Lung (tissue), 17 donors: ENCODE measurements at places on chromosomes 7 and 10. TPM values are rescaled to one million over a fixed set of nuclear protein-coding genes. Genes with fewer than 3 reads are reported as not detected.
A peak's percentile ranks its signal among the peaks of the same experiment; 100 is the strongest.

DNA sequence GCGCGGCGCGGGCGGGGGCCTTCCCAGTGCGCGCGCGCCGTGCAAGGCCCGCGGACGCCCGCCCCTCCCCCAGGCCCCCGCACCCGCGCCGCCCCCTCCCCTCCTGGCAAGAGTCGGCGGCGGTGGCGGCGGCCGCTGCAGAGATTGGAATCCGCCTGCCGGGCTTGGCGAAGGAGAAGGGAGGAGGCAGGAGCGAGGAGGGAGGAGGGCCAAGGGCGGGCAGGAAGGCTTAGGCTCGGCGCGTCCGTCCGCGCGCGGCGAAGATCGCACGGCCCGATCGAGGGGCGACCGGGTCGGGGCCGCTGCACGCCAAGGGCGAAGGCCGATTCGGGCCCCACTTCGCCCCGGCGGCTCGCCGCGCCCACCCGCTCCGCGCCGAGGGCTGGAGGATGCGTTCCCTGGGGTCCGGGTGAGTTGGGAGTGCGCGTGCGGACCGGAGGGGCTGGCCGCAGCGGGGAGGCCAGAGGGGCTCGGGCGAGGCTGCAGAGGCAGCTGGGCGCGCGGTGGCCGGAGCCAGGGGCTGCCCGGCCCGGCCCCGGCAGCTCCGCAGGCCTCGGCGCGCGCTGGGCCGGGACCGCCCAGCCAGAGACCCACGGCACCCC, at the start of gene BMPR1A:
TSS of gene BMPR1A (plus strand) at position 109 of the 602 bp plus-strand sequence. CDS start 119,400 bp downstream, outside the sequence.
- no peaks in the 10 kb centered on the region for H3K27me3 ChIP-seq
- peak within 1 kb of the TSS; percentile 99 for H3K27ac ChIP-seq

- no peaks in the 10 kb centered on the region for H3K4me1 ChIP-seq
- no peak overlapping the region for H3K27ac ChIP-seq
- no peak for DNase-seq
- H3K4me3 ChIP-seq = no peak overlapping the region
- H3K27me3 ChIP-seq = no peaks in the 10 kb centered on the region
Measured at GRCh38 chr10:5509691-5510090, 10.3 kb upstream of the CALML5 start.

DNA sequence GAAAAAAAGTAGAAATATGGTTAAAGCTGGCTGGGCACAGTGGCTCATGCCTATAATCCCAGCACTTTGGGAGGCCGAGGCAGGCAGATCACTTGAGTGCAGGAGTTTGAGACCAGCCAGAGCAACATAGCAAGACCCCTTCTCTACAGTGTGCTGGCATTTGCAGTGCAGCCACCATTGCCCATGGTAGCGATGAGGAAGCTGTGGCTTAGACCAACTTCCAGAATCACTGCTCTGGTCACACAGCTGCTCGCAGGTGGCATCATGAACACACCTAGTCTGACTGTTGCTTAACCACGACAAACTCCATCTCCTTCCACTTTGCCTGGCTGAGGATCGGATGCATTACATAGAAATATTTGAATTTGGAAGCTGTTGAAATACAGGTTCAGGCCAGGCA, 137.1 kb downstream of the CUX1 start:
- H3K4me1 ChIP-seq = peaks cover 19% of the 10 kb centered on the region
- H3K4me3 ChIP-seq = no peak overlapping the region
- H3K36me3 ChIP-seq = no peaks in the 10 kb centered on the region
- H3K27me3 ChIP-seq = no peaks in the 10 kb centered on the region
- peak overlapping the region; percentile 95 for H3K27ac ChIP-seq

Gene SPDYE1
- total RNA-seq = not detected

GRCh38 chr10:623477-624311, 65.8 kb downstream of the DIP2C start:
- peaks cover 5% of the 10 kb centered on the region for H3K4me1 ChIP-seq
- DNase-seq = no peak
- H3K27me3 ChIP-seq = no peaks in the 10 kb centered on the region
- H3K27ac ChIP-seq = peak overlapping the region; percentile 85
- H3K36me3 ChIP-seq = no peaks in the 10 kb centered on the region

DNA sequence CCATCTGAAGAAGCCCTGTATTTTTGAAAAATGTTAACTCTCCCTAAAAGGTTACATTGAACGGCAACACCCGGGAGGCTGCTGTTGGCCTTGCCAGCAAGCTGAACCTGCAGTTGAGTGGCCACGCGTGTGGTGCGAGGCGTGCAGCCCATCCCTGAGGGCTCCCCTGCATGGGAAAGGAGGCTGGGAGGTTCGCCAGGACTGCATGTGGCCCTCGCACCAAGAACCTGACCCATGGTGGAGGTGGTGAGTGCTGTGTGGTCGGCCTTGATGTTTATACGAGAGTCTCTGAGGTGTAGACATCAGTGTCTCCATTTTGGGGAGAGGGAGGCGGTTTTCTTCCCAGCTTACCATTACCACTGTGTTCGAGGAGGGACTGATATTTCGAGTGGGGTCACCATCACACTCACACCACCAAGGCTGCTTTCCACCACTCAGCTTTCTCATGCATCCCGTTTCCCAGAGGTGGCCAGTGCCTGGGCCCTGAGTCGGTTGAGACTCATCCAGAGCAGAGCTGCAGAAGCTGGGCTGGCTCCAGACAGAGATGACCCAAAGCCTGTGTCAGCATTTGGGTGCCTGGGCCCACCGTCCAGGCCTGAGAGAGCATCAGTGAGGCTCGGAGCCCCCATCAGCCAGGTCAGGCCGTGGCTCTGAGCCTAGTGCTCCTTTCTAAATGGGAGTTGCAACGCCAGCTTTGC, 222.6 kb downstream of the EBF3 start:
- no peak for DNase-seq
- H3K27me3 ChIP-seq = no peaks in the 10 kb centered on the region
- H3K27ac ChIP-seq = no peak overlapping the region
- no peaks in the 10 kb centered on the region for H3K4me1 ChIP-seq

- no peaks in the 10 kb centered on the region for H3K36me3 ChIP-seq
- no peak overlapping the region for H3K27ac ChIP-seq
- DNase-seq = no peak
Measured at GRCh38 chr7:22292531-22292930, 64.4 kb downstream of the RAPGEF5 start.

GRCh38 chr7:114026486-114027089, 107.8 kb upstream of the PPP1R3A start:
- no peaks in the 10 kb centered on the region for H3K4me1 ChIP-seq
- no peak overlapping the region for H3K4me3 ChIP-seq
- DNase-seq = peak; percentile 82
- no peaks in the 10 kb centered on the region for H3K36me3 ChIP-seq
- no peak overlapping the region for H3K27ac ChIP-seq

Gene RBP3
- total RNA-seq = not detected

DNA sequence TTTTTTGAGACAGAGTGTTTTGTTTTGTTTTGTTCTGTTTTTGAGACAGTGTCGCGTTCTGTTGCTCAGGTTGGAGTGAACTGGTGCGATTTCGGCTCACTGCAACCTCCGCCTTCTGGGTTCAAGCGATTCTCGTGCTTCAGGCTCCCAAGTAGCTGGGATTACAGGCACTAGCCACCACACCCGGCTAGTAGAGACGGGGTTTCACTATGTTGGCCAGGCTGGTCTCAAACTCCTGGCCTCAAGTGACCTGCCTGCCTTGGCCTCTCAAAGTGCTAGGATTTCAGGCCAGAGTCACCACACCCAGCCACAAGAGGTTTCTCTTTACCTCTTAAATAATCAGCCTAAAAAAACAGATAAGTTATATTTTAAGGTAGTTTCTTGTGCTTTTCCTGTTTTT, 8.7 kb upstream of the ARHGAP12 start:
- DNase-seq = no peak
- H3K27me3 ChIP-seq = no peaks in the 10 kb centered on the region

GRCh38 chr7:103025341-103025740, 49.3 kb downstream of the FBXL13 start:
- no peaks in the 10 kb centered on the region for H3K4me1 ChIP-seq
- H3K36me3 ChIP-seq = no peaks in the 10 kb centered on the region
- H3K27ac ChIP-seq = no peak overlapping the region
- H3K27me3 ChIP-seq = no peaks in the 10 kb centered on the region

Gene C7orf33
- total RNA-seq = not detected

DNA sequence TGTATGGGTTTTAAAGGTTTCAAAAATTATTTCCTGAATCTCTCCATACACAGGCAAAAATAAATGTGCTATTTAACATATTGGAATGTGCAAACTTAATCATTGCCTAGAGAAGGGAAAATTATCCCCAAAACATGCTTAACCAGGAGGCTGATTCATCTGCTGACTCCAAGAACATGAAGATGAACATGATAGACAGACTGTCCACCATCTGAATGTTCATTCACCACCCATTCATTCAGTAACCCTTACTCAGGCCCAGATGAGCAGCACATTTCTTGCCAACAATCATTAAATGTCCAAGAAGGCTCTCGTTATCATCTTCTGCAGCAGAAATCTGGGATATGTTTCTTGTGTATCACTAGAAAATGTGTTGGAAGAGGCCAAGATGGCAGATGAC, 110.6 kb downstream of the PPP1R9A start:
- no peaks in the 10 kb centered on the region for H3K36me3 ChIP-seq
- no peak overlapping the region for H3K27ac ChIP-seq
- H3K27me3 ChIP-seq = no peaks in the 10 kb centered on the region
- DNase-seq = no peak

DNA sequence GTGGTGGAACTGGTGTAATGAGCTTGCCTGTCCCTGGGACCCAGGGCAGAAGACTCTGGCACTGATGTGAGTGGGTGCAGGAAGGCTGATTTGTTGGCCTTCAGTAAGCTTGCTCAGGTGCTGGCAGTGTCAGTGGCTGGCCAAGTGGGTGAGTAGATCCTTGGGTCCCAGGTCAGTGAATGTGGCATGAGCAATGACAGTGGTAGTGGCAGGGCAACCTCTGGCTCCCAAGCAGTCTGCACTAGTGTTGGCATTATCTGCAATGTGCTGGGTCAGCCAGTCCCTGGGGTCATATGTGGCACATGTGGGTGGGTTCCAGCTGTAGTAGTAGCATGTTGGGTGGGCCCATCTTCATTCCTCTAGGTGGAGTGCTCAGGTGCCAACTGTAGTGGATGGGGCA, 640.9 kb upstream of the GRM3 start:
- H3K27me3 ChIP-seq = no peaks in the 10 kb centered on the region
- no peak for DNase-seq
- H3K36me3 ChIP-seq = no peaks in the 10 kb centered on the region
- H3K27ac ChIP-seq = no peak overlapping the region

DNA sequence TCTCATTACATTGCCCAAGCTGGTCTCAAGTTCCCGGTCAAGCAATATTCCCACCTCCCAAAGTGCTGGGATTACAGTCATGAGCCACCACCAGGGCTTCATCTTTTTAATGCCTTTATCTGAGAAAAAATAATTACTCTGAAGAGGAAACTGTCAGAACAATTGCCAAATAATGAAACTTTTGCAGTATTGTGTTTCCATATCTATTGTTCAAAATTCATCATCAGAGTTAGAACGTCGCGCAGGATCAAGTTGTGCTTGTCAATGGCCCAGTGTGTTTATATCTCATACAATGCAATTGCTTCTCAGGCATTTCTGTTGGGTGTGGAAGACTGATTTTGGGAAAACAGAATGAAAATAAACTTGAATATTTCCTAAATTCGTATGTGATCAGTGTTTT, 143.1 kb downstream of the ARID5B start:
- no peak for DNase-seq
- H3K4me1 ChIP-seq = peaks cover 34% of the 10 kb centered on the region
- no peaks in the 10 kb centered on the region for H3K27me3 ChIP-seq
- H3K4me3 ChIP-seq = no peak overlapping the region

DNA sequence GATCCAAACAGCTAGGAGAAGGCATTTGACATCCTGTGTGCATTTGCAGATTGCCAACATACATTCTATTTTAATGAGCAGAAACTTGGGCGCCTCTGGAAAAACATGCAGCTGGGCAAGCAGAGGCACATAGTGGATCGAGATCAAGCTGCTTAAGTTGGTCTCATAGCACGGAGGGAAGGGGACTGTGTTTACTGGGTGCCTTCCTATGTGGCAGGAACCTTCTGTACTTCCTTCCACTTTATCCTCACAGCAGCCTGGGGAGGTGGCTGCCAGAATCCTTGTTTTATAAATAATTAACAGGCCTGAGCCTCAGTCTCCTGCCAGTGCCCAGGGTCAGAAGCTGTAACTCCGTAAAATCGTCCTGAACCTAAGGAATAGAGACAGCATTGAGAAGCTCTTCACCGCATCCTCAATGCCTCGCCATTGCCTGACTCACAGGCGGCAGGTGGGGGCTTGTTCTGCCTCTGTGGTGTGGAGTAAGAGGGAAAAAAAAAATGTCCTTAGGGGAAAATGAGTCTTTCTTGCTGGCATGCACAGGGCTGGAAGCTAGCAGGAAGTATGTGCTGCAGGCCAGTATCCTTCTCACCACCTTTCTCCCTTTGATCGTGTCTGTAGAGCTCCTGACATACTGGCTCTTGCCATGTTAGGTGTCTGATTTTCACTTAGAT, 6.2 kb downstream of the VWA2 start:
- H3K36me3 ChIP-seq = no peaks in the 10 kb centered on the region
- peaks cover 18% of the 10 kb centered on the region for H3K4me1 ChIP-seq
- no peaks in the 10 kb centered on the region for H3K27me3 ChIP-seq
- no peak overlapping the region for H3K4me3 ChIP-seq
- DNase-seq = peak; percentile 32

DNA sequence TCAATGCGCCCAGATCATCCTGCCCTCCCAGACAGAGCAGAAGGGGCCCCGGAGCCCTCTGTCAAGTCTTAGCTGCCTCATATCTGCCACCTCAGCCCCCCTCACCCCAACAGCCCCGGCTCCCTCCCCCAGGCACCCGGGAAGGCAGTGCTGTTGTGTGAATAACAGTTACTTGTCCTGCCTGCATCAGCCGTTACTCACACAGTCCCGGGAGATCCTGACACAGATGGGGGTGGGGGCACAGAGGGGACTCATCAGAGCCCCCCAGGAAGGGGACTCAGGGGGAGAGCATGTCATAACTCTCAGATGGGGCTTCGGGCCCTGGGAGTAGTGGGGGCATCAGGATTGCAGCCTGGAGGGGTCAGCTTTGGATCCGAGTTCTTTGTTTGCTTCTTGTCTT, 12.4 kb upstream of the SERPINE1 start:
- DNase-seq = no peak
- H3K27ac ChIP-seq = no peak overlapping the region
- no peaks in the 10 kb centered on the region for H3K36me3 ChIP-seq
- no peaks in the 10 kb centered on the region for H3K27me3 ChIP-seq
- H3K4me1 ChIP-seq = peaks cover 7% of the 10 kb centered on the region

Gene GIMAP8
- 20.9 TPM for total RNA-seq
